ENCODE measurements at places on chromosomes 7 and 10.

DNA sequence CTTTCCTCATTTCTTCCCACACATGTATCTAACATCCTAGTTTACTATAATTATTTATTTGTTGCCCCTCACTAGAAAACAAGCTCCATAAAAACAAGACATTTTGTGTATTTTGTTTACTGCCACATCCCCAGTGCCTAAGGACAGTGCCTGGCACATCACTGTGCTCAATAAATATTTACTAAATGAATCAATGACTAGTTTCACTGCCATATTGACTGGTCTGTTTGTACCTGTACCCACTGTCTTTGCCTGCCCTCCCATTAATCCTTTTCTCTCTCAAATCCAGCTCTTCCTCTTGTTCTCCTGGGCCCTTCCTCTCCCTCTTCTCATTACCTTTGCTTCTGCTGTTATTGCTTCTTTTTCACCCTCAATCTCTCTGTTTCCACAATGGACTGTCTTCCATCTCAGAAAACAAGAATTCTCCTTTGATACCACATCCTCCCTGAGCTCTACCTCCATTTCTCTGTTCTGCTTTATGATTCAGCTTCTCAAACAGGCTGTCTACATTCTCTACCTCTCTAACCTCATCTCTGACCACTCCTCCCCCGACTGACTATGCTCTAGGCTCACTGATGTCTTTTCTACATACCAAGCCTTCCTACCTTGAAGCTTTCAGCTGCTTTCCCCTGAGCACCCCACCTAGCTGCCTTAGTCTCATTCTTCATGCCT is 8.3 kb upstream of the FAM133B start:
- DNase-seq = no peak

GRCh38 chr10:97664282-97664850 is 22.7 kb downstream of the AVPI1 start:
- no peak for DNase-seq

GRCh38 chr10:103553743-103554487 is 60.4 kb downstream of the NEURL1 start:
- DNase-seq = no peak

DNA sequence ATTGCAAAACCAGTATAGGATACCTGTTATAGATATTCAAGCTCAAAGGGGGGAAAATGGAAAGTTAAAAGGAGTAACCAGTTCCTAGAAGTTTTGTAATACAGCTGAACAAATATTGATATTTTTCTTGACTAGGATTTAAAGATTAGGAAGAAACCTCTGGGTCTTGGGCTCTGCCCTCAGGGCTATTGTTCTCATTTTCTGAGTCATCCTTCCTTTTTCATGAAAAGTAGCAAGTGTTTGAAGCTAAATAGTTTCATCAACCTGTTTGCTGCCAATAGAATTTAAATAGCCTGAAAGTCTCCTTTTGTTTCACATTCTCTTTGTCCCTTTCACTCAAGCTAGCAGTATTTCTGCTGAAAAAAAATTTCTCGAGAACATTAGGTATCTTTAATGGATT is 1061.1 kb upstream of the GHITM start:
- no peak for DNase-seq

GRCh38 chr7:156607332-156608172 is 33.0 kb upstream of the RNF32 start:
- no peak for DNase-seq

GRCh38 chr10:70991140-70992124 is 103.1 kb upstream of the PCBD1 start:
- no peak for DNase-seq
